ENCODE measurements at places on chromosomes 6 and 20.

- DNase-seq, result no peak
Observed at GRCh38 chr20:53138454-53139262, 166.5 kb downstream of the TSHZ2 start.

GRCh38 chr20:16806061-16806460, 57.9 kb downstream of the OTOR start:
- DNase-seq, result no peak

- DNase-seq, result peak; percentile 86
Observed at GRCh38 chr6:75893058-75893775, 144.2 kb downstream of the MYO6 start.

GRCh38 chr6:163786995-163787671, 372.6 kb downstream of the QKI start:
- no peak for DNase-seq

- DNase-seq, result no peak
Observed at GRCh38 chr6:96089173-96089572, 73.4 kb downstream of the FUT9 start.

DNA sequence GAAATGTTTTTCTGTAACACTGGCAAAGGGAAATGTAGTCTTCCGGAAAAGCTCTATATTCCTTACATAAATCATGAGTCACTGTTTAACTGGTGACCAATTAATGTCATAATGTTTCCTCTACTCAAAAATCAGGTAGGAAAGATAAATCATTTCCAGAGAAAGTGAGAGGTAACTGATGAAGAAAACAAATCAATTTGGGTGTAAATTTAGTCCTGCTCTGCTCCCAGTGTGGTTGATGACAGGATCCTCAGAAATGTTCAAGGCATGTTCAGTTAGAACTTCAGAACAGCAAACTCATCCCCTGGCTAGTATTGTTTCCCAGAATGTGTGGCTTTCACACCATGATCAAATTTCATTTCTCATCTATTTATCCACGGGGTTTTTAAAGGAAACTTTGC, 38.8 kb upstream of the SPACA1 start:
- no peak for DNase-seq

DNA sequence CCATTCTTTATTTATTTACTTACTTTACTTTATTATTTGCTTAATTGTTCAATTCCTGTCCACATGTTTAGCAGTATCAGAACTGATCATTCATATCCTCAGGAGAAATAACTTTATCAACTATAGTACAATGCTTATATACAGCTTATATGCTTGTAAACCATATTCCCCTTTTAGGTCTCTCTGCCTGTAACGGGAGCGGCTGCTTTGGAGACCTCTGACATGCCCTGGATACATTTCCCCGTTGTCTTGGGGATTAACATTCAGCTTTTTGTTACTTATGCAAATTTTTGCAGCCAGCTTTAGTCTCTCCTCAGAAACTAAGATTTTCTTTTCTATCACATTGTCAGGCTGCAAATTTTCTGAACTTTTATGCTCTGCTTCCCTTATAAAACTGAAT, 17.6 kb upstream of the FUT9 start:
- DNase-seq, result no peak

GRCh38 chr6:152351742-152352141, 285.4 kb downstream of the SYNE1 start:
- no peak for DNase-seq

DNA sequence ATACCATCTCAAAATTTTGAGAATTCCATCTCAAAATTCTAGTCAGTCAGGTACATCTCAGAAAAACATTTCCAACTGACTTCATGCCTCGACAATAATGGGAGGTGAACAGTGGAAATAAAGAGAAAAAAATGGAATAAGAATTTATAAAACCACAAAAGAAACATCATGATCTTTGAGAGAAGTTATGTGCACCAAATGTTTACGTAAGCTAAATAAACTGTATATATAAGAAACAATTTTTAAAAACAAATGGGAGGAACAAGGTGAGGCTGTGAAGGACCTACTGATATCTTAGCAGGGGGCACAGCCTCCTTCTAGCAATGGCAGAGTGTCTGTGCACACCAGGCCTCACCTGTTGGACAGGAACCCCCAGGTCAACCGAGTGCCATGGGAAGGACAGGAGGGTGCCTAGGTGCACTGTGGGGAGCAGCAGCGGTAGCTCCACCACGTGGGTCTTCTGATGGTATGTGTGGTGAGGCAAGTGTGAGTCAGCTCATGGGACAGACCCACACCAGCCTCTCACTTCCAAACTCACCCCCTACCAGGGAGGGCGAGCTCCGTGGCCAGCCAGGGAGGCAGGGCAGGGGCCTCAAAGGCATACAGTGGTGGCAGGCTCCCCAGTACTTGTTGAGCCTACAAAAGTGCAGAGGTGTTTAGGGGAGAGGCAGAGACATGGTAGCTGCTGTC, 23.2 kb downstream of the DIDO1 start:
- no peak for DNase-seq

DNA sequence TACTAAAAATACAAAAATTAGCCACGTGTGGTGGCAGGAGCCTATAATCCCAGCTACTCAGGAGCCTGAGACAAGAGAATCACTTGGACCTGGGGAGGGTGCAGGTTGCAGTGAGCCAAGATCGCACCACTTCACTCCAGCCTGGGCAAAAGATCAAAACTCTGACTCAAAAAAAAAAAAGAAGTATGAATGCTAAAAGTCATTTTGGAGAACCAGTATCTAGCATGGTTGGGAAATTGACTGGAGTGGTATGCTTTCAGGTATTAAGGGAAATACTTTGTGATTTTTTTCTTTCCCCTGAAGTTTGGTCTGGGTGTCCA, 30.1 kb downstream of the PCMT1 start:
- no peak for DNase-seq

GRCh38 chr6:74597840-74598239, 608.0 kb downstream of the COL12A1 start:
- DNase-seq, result no peak

- no peak for DNase-seq
Observed at GRCh38 chr6:89443658-89444057, 10.7 kb downstream of the ANKRD6 start.

- DNase-seq, result no peak
Observed at GRCh38 chr6:157060440-157060952, 262.8 kb downstream of the TMEM242 start.

GRCh38 chr6:166910601-166911000, 45.7 kb downstream of the RNASET2 start:
- no peak for DNase-seq

- no peak for DNase-seq
Observed at GRCh38 chr6:7881765-7882500, 28.7 kb downstream of the TXNDC5 start.

DNA sequence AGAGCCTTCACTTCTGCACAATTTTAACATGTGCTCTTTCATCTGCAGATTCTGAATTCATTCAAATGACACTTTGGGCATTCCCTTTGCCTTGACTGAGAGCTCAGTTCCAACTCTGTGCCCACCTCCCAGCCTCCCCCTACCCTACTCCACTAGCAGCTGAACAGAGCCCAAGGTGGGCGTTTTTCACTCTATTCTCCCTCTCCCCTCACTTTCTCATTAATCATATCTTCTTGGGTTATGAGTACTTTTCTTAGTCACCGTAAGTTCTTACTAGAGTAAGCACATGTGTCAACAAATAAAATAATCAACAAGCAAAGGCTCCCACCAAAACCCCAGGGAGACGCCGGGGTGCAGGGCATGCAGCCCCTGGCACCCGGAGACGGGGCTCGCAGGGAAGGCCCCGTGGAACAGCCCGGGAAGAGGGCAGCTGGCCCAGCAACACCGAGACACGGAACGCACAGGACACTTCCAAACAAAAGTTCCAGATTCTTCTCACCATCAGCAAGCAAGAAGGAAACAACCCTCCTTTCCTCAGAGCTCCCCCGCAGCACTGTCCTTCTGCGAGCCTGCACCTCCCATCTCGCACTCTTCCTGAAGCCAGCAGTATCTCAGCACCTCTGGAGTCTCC, 34.1 kb downstream of the TAF4 start:
- no peak for DNase-seq

DNA sequence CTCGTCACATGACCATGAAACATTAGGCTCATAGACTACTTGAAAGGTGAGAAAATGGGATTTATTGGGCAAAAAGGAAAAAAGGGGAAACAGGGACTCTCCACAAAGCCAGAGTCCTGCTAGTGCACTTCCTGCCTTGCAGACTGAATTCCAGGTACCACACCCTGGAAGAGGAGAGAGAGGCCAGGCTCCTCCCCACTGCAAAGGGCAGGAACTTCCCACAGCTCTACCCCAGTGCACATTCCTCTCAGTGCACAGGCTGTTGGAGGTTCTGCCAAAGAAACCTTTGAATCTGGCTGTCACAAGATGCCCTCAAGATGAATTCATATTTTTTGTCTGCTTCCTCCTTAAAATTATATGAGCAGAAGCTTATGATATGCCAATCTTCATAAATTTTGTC, 920.4 kb upstream of the GJE1 start:
- no peak for DNase-seq

DNA sequence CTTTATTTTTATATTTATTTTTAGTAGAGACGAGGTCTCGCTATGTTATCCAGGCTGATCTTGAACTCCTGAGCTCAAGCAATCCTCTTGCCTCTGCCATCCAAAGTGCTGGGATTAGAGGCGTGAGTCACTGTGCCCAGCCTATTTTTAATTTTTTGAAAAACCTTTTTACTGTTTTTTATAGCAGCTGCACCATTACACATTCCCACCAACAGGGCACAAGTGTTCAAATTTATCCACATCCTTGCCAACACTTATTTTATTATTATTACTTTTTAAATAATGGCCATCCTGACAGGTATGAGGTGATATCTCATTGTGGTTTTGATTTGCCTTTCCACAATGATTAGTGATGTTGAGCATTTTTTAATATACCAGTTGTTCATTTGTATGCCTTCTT, 42.5 kb downstream of the PACSIN1 start:
- no peak for DNase-seq

GRCh38 chr6:33427585-33428223, 7.8 kb downstream of the SYNGAP1 start:
- peak; percentile 33 for DNase-seq

DNA sequence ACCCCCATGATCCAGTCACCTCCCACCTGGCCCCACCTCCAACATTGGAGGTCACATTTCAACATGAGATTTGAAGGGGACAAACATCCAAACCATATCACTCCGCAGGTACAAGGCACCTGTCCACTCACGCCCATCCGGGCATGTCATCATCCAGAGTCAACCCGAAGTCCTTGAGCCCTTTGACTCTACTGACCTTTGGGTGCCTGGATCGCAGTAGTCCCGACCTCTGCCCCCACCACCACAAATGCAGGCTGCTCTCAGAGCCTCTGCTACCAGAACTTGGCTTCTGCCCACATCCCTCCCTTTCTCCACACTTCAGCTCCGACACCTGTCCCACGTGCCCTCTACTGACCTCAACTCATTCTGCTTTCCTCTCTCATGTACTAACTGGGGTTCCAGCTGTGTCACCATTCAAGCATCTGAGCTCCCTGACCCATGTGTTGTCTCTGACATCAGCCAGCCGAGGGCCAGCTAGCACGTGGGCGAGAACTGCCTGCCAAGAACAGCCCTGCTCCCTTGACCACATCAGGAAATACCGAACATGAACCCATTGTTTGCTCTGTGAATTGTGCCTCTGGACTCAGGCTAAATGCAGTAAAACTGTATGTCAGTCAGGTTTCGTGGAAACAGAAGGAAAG, 498.3 kb upstream of the SULF2 start:
- DNase-seq, result peak; percentile 80

DNA sequence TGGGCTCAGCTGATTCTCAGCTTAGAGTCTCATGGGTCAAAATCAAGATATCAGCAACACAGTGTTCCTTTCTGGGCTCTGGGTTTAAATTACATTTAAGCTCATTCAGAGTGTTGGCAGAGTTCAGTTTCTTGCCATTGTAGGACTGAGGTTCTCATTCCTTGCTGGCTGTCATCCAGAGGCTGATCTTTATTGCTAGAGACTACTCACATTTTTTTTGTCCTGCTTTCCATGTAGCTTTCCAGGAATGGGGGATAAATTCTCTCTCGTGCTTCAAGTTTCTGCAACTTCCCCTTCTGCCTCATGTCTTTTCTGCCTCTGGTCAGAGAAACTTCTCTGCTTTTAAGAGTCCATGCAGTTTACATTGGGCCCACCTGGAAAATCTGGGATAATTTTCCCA, 86.9 kb downstream of the RFX6 start:
- no peak for DNase-seq

DNA sequence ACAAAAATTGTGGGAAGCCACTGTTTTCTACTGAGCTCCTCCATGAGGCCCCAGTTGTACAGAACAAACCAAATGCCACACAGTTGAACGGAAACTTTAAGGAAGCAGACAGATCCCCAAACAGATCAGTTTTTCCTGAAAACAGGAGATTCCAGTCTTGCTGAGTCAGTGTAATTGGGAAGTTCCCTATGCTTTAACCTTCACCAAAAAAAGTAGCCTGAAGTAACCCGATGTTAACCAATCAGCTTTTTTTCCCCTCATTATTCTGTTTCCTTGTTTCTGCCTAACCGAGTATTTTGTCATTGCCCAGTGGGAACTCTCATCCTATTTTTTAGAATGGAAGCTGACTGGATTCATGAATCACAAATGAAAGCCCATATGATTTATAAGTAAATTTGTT, 36.7 kb downstream of the MARCKS start:
- no peak for DNase-seq

DNA sequence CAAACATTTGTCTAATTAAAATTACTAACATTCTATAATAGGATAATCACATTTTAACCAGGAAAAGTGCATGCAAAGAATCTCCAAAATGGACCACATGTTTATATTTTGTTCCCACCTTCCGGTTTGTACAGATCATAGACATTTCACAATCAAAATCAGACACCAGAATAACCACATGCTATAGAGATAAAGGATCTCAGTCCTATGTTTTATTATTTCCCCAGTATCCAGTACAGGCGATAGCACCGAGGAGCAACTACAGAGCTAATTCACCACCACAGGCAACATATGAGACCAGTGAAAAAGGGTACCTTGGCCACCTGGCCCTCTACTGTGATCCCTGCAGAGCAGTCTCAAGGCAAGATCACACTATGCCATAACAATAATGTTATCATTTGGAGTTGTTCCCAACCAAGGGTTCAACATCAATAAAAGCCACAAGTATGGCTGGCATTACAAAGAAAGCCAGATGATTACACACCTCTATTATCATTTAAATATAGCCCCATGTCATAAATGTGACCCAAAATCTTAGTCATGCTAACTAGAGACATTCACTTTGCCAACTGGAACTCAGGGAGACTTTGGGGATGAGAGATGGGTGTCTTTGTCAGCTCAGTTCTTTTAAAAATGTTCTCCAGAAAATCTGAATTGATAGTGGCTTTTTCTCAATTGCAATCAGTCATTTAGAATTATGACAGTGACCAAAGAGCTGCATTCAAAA, 46.7 kb downstream of the RALGAPA2 start:
- no peak for DNase-seq

DNA sequence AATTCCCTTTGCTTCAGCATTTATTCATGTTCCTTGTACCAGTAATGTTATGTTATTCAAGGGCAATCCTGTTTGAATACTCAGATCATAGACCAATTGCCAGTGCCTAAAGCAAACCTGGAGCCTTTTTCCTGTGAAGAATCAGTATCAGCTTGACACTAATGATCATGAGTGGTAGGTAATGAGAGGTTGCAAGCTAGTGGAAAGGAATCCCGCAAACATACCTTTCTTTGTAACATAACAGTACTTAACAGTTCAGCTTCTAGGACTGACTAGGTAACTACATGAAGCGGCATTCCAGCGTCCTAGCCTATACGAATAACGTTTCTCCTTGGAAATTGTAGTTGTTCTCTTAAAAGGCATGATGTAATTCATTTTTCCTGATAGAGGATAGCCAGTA, 253.7 kb downstream of the TMEM242 start:
- DNase-seq, result no peak

Measured in hippocampal formation (tissue), 2 donors.